ENCODE measurements at places on chromosomes 12 and 14. TPM values are rescaled to one million over a fixed set of nuclear protein-coding genes. Genes with fewer than 3 reads are reported as not detected.

The CRIP2 gene
- total RNA-seq: 422 TPM

The MANSC4 gene
- total RNA-seq: not detected

The CNOT2 gene
- 119 TPM for total RNA-seq

The KRT73 gene
- 0.15 TPM for total RNA-seq

The KLRK1 gene
- total RNA-seq: 5.0 TPM

The NGB gene
- total RNA-seq: not detected

The TMEM120B gene
- total RNA-seq: 13.9 TPM

The RIMKLB gene
- total RNA-seq: 33.4 TPM

The SYCP3 gene
- 0.13 TPM for total RNA-seq

The FGF6 gene
- total RNA-seq: not detected

The STYX gene
- total RNA-seq: 6.3 TPM

The CLEC9A gene
- total RNA-seq: not detected

The PZP gene
- 7.3 TPM for total RNA-seq

The TCL1A gene
- 0.30 TPM for total RNA-seq

The DDX55 gene
- total RNA-seq: 57.5 TPM

The TARBP2 gene
- total RNA-seq: 41.5 TPM

The KRT86 gene
- total RNA-seq: not detected

The TCL1B gene
- not detected for total RNA-seq

All from upper lobe of left lung (tissue), 6 donors.